Right forelimb (tissue), 1 donor: ENCODE measurements at places on chromosomes 6 and 20.

- no peak for DNase-seq
Measured at GRCh38 chr6:17874753-17875152, 112.7 kb downstream of the KIF13A start.

DNA sequence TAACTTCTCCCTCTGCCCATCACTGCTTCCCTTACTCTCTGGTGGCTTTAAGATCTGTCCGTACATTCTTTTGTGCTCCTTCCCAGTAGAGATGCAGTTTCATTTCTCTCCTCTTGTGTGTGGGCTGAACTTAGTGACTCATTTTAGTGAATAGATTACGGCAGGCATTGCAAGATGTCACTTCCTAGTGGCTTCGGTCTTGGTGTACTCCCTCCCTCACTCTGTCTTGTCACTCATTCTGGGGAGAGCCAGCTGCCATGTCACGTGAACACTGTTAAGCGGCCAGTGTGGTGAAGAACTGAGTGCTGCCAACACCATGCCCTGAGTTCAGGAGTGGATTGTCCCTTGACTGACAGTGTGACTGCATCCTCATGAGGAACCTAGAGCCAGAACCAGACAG, 115.9 kb downstream of the OTOR start:
- DNase-seq, result no peak

- DNase-seq, result peak; percentile 70
Measured at GRCh38 chr20:4014031-4014474, 1.3 kb downstream of the RNF24 start.

DNA sequence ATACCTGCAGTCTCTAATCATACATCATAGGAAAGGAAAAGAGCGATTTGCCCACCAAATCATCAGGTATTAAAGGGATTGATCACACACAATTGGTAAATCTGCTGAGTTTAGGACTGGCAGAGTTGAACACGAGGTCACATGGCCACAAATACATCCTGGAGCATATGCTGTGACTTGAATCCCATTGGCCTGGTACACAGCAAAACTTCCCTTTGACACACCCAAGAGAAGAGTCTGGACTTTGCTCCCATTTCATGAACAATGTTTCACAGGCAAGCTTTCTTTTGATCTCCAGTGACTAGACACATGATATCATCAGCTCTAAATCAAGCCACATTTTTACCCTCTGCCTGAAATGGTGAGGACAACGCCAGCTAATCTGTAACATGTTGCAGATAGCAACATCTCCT, 117.9 kb downstream of the ISM1 start:
- DNase-seq, result no peak

GRCh38 chr20:1320902-1321653, 7.9 kb downstream of the SDCBP2 start:
- no peak for DNase-seq

DNA sequence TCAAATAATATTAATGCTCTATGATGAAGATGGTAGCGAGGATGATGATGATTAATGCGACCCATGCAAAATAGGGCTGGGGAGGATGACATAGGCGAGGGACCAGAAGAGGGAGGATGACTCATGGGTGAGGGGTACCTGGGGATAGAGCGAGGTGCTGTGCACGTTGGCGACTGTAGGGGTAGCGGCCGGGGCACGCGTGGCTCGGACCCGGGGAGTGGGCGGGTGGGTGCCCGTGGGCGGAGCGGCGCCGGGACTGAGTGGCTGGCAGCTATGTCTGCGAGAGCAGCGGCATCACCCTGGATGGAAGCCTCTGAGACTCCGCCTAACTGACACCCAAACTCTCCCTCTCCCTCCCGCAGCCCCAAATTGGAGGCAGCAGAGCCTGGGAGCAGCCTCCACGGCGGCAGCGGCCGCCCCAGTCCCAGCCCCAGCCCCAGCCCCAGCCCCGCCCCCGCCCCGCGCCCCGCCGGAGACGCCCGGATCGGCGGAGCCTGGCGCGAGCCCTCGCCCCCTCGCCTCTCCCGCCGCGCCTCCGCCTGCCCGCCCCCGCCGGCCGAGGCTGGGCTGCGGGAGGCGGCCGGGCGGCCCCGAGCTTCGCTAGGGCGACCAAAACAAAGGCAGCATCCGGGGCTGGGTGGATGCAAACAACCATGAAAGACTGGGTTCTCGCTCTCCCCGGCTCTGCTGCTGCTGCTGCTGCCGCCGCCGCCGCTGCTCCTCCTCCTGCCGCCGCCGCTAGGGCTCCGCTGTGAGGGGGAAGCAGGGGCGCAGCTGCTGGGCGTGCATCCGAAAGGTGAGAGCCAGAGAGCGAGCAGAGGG, at the start of gene RIMS1:
Gene RIMS1 (plus strand): TSS at position 367 of the 822 bp plus-strand sequence. CDS start 474 bp downstream, outside the sequence.
- DNase-seq, result peak; percentile 57

- no peak for DNase-seq
Measured at GRCh38 chr6:12119085-12119588, 107.0 kb downstream of the HIVEP1 start.

DNA sequence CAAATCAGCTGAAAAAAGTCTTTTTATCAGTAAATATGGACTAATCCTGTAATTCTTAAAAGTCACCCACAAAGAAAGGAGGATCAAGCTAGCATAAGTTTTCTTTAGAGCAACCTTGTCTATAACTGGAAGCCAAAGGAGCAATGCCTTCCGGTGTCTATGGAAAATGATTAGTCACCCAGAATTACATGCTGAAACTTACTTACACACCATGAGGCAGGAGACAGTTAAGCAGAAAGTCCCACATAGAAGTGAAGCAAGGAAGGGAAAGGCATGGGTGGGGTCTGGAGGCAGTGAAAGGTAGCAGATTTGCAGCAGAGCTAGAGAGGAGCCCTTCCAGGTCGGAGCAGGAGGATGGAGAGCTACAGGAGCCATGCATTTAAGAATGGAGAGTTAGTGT, 153.7 kb upstream of the RIPOR2 start:
- no peak for DNase-seq

DNA sequence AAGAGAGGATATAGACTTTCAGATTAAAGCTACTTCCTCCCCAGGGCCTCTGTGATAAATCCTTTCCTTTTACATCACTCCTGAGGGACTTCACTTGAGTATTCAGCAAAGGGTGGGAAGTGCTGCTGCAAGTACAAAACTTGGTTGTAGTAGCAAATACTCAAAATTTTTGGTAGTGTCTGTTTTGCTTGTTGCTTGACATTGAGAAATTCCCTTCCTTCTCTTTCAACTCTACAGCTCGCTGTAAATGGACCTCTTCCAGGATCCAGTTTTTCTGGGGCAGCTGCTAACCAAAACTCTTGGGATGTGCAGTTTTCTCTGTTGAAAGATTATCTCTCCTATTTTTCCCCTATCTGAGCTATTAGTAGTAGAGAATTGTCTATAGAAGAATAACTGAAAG, 472.0 kb downstream of the CD109 start:
- DNase-seq, result no peak
